Astrocyte (in vitro differentiated cells and primary cell): ENCODE measurements at places on chromosomes 4 and X. TPM values are rescaled to one million over a fixed set of nuclear protein-coding genes. Genes with fewer than 3 reads are reported as not detected.

APLN gene
- 0.62 and 2.1 TPM in 2 replicates for total RNA-seq

NWD2 gene
- total RNA-seq = not detected in 2 replicates

MBTPS2 gene
- total RNA-seq = 18.8 and 19.8 TPM in 2 replicates

ZNF141 gene
- total RNA-seq = 8.4 and 10.3 TPM in 2 replicates

SAGE1 gene
- total RNA-seq = not detected in 2 replicates

PPP2R2C gene
- 0.72 and 1.1 TPM in 2 replicates for total RNA-seq

MCF2 gene
- 0.17 and 0.27 TPM in 2 replicates for total RNA-seq

SLC26A1 gene
- total RNA-seq = 0.34 and 0.38 TPM in 2 replicates

DRD5 gene
- not detected in 2 replicates for total RNA-seq

PITX2 gene
- total RNA-seq = 3.8 and 4.2 TPM in 2 replicates

TIGD4 gene
- total RNA-seq = 0.23 and 0.31 TPM in 2 replicates

- no peak for DNase-seq
Observed at GRCh38 chr4:114019969-114020358, 40.5 kb upstream of the ARSJ start.

- DNase-seq = no peak
Observed at GRCh38 chr4:54038056-54038455, 26.3 kb downstream of the CHIC2 start.

GRCh38 chrX:4320436-4320947 lies 607.0 kb upstream of the PRKX start:
- DNase-seq = no peak

DNA sequence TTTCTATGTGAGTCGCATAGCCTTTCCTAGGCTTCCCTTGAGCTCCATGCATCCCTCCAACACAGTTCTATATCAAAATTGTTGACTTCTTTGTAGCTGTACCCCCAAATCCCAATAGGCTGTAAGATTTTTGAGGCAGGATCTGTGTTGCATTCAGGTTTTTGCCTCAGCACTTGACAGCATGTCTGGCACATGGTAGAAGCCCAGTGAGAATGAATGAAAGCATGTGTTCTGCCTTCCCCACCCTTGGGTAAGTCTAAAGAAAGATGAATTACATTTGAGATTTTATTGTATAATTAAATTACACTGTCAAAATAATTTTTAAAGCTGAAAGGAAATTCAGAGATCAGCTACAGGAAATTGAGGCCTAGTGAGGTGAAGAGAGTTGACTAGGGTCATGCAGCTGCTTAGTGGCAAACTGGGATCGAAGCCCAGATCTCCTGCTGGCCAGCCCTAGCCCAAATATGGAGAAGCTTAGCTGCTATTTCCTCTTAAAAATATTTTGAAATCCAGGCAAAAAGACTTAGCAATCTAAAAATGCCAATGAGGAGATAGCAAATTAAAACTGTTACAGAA lies 122.5 kb downstream of the SPATA18 start:
- no peak for DNase-seq

- no peak for DNase-seq
Observed at GRCh38 chr4:133287396-133287795, 138.3 kb downstream of the PCDH10 start.

DNA sequence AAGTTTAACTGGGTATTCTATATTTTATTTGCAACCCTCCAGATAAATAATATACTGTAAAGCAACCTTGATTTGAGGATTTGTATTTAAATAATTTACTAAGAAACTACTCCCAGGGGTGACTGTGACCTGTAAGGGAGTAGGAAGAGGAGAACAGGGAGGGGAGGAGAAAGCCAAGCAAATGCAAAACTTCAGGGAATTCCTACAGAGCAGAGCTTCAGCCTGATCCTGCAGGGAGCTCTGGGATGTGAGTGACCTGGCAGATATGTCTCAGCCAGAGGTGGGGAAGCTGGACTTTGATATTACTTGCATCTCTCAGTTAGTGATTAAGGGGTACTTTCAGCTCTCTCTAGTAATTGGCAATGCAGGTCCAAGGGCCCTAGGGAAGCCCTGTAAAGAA lies 302.0 kb downstream of the FRMPD4 start:
- no peak for DNase-seq

- DNase-seq = no peak
Observed at GRCh38 chr4:29002151-29002550, 1718.0 kb upstream of the PCDH7 start.

- peak; percentile 53 for DNase-seq
Observed at GRCh38 chr4:143025081-143025704, 159.5 kb upstream of the USP38 start.

DNA sequence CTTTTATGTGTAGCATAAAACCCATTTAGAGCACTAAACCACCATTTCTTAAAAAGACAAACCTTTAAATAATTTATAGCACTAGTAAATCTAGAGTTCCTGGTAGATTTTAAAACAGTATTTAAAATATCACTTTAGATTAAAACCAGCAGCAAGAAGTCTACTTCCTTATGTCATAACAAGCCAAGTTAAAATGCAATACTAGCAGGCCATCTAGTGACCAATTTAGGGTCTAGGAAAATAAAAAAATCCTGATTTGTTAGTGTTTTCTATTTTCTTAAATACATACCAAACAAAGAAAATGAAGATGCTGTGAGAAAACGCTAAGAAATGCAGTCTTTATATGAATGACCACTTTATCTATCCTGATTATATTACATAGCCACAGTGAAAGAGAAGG lies 53.9 kb downstream of the PAPSS1 start:
- peak; percentile 16 for DNase-seq

GRCh38 chr4:86250006-86250405 lies 109.8 kb downstream of the MAPK10 start:
- peak; percentile 49 for DNase-seq

- DNase-seq = no peak
Observed at GRCh38 chr4:17482716-17483115, 29.2 kb downstream of the QDPR start.

DNA sequence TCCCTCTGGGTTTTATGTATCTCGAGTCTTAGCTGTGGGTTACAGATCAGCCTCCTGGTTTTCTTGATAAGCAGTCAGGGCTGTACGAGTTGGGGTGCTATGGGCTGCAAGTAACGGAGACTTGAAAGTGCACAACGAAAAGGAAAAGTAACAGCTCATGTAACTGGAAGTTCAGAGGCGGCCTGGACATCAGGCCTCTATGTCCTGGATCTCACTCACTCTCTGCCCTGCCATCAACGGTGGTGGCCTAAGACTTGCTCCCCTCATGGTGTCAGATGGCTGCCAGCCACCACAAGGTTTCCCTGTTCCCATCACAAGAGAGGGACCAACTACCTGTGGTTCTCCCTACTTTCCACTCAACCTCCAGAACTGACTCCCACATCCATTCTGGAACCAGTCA lies 4.8 kb downstream of the PPP2R2C start:
- no peak for DNase-seq

- DNase-seq = no peak
Observed at GRCh38 chrX:149205937-149206336, 299.2 kb downstream of the IDS start.

GRCh38 chr4:169765835-169766234 lies 8.1 kb upstream of the HPF1 start:
- no peak for DNase-seq

GRCh38 chr4:132264176-132264575 lies 884.9 kb upstream of the PCDH10 start:
- no peak for DNase-seq

DNA sequence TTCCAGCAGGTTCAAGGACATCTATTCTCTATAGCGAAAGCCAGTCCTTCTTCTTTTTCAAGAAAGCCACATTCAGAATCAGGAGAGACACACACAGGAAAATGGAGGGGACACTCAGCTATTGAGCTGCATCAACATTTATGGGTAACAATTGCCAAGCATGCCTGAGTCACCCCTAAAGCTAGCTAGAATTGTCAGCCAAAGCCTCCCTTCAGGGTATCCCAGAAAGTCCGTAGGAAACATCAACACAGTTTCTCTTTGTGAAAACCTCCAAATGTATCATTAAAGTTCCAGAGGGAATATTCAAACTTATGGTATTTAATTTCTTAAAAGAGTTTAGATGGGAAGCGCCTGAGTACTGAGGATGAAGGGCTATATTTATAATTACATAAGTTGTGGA lies 331.1 kb upstream of the SLC7A11 start:
- no peak for DNase-seq

GRCh38 chrX:64152857-64153256 lies 52.7 kb downstream of the AMER1 start:
- DNase-seq = no peak

DNA sequence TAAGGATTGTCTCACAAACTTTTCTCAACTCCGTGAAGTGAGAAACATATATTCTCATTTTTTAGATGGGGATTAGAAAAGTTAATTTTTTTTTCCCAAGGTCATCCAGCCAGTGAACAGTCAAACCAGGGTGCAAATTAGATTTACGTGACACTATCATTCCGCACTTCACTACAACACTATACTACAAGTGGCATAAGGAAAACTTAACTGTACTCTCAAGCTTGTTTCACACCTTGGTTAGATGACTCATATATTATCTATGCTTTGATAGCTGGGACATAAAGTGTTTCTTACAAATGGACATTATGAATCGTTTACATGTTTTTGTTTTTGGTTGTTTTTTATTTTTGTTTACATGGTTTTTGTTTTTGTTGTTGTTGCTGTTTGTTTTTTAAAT lies 525.7 kb downstream of the PPARGC1A start:
- no peak for DNase-seq

GRCh38 chr4:120228086-120228485 lies 161.4 kb upstream of the MAD2L1 start:
- DNase-seq = no peak

- DNase-seq = peak; percentile 62
Observed at GRCh38 chr4:119733431-119733830, 104.8 kb upstream of the PDE5A start.

DNA sequence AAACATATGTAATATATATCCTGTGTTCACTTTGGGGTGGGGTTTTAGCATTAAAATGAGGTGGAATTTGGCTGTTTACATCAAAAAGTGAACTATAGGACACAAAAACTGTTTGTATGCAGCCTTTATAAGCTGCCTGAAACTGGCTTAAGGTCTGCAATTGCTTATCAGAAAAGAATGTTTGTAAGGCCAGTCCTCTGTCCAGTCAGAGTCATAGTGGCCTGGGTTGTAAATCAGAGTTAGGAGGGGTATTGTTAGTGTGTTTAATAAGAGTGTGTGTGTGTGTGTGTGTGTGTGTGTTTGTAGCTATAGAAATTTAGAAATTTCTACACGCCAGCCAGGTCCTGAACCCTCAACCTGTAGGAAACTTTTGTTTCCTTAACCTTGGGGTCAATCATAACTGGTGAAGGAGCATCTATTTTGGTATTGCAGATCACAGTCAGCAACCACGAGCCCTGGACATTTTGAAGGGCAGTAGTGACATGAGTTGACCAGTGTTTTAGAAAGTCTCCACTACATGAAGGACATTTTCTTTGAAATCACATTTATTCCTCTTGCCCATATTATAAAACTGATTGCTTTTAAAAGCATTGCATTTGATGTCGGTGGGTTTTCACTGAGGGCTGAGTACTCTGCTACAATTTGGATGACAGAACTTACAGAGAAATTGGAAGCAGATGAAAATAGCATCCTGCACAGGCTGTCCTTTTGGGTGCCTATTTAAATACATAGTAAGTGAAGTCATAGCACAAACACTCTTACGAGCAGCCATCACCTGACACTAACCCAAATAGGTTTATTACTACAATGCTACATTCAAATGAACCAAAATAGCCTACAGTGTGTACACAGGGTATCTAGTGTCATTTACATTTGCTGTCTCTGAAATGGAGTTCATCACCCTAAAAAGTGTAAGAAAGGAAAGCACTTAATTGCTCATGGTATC lies 11.2 kb upstream of the TMEM154 start:
- peak; percentile 34 for DNase-seq

DNA sequence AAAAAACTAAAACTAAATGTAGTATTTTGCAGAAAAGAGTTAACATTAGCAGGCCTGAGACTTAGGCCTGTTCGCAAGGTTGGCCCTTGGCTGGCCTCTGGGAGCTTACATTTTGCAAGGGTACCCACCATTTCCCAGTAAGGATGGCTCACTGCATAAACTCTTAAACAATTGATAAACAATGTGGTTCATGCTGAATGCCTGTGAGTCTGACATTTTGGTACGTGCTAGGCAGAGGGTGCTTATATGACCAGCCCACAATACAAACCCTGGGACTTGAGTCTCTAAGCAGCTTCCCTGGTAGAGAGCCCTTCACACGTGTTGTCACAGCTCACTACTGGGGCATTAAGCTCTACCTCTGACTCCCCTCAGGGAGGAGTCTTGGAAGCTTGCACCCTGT lies 7.4 kb downstream of the PRPS2 start:
- DNase-seq = peak; percentile 24

DNA sequence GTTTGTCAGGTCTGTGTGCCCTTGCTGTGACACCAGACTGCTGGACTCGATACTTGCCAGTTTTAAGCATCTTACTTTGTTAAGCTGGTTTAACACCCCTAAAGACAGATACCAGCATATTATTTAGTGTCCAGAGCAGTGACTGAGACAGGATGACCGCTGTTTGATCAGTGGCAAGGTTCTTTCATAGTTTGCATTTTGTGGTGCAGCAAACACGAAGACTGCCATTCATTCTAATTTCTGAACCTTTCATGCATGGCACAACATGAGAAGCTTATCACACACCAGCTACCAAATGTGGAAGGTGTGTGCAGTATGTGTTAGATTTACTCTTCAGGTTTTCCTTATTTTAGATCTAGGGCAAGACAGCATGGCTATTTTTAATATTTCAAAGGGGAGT lies 28.2 kb downstream of the JADE1 start:
- no peak for DNase-seq

GRCh38 chrX:115968436-115969252 lies 201.9 kb upstream of the AGTR2 start:
- peak; percentile 8 for DNase-seq

- DNase-seq = peak; percentile 36
Observed at GRCh38 chr4:24330172-24330571, 254.2 kb downstream of the DHX15 start.

- no peak for DNase-seq
Observed at GRCh38 chr4:243426-243825, 61.8 kb downstream of the ZNF732 start.

DNA sequence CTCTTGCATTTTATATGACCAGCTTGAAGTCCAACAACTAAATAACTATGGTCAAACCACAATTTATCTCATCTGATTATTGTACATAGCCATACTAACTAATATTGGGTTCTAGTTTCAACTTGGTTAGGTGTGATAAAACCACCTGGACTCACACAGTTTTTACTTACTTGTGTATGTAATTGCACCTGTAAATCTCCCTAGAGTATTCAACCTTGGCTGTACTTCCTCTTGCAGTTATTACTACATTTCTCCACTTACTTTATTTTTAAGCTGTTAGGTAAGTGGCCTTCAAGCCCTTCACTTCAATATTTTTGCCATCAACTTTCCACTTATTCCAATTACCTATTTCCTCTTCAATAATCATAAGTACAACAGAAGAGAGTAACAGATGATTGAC lies 115.8 kb upstream of the ANKRD50 start:
- no peak for DNase-seq
